ENCODE measurements at places on chromosomes 5 and 9.

DNA sequence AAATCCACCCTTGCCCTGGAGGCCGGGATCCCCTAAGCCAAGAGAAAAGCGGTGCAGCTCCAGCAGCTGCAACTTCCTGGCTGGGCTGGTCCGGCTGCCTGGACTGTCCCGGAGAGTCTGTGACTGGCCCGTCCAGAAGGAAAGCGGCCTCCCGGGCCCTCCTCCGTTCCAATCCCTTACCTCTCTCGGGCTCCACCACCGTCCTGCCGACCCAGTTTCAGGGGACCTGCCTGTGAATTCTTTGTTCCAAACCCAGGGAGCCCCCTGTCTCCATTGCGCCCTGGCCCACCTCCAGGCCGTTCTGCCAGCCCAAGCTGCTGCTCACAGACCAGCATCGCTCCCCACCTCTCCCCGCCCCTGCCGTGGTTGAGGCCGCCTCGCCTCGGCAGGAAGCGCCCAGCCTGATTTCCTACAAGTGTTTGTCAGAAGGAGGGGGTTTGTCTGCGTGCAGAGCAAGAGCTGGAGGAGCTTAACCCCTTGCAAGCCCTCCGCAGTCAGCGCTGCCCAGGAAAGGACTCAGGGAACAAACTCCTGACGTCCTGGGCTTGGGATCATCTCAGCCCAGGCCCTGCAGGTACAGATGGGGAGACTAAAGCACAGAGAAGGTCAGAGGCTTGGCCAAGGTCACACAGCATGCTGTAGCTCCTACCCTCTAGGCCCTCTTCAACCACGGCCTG is at the start of gene AKNA:
TSS of gene AKNA (minus strand) at position 303 of the 677 bp plus-strand sequence. CDS start 6,649 bp downstream, outside the sequence.
- DNase-seq: no peak

DNA sequence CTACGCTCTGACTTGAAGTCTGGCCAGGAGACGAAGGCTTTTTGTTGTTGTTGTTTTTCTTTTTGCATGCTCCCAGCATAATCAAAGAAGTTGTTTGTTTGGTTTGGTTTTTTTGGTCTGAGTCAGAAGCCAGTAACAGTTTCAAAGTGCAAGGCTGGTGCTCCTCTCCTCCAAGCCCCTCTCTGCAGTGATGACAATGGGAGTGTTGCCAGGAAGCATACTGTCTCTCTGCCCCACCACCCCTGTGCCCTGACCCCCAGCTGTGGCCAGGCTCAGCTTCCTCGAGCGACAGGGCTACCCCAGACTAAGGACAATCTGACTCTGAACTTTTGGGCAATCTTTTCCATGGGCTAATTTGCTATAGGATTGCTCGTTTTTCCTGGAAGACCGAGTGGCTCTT is 173.8 kb upstream of the PITX1 start:
- DNase-seq: no peak

DNA sequence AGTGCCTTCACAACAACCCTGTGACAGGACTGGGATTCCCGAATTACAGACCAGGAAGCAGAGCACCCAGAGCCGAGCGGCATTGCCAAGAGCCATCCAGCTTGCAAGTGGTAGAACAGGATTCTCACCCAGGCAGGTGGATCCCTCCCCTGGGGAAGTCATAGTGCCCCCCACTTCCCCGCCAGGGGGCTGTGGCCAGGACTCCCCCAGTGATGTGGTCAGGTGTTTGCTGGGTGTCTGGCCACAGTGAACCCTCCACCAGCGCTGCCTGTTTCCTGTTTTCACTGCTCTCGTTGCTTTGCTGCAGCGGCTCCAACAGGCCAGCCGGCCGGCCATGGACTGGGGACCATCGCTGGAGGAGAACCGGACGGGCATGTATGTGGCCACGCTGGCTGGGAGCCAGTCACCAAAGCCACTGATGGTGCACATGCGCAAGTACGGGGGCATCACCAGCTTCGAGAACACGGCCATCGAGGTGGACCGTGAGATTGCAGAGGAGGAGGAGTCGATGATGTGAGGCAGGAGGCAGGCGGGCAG is 19.3 kb downstream of the SLC6A7 start:
- no peak for DNase-seq

- no peak for DNase-seq
These were observed 121.4 kb downstream of the FER start for GRCh38 chr5:108869066-108869465.

DNA sequence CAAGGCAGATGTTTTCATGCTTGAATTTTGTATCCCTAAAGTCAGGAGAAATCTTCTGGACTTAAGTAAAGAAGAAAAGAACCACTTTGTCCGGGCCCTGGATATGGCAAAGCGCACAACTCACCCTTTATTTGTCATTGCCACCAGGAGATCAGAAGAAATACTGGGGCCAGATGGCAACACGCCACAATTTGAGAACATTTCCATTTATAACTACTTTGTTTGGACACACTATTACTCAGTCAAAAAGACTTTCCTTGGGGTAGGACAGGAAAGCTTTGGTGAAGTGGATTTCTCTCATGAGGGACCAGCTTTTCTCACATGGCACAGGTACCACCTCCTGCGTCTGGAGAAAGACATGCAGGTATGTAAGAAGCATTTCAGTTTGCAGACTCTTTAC is 2.3 kb downstream of the TYRP1 start:
- DNase-seq: no peak

DNA sequence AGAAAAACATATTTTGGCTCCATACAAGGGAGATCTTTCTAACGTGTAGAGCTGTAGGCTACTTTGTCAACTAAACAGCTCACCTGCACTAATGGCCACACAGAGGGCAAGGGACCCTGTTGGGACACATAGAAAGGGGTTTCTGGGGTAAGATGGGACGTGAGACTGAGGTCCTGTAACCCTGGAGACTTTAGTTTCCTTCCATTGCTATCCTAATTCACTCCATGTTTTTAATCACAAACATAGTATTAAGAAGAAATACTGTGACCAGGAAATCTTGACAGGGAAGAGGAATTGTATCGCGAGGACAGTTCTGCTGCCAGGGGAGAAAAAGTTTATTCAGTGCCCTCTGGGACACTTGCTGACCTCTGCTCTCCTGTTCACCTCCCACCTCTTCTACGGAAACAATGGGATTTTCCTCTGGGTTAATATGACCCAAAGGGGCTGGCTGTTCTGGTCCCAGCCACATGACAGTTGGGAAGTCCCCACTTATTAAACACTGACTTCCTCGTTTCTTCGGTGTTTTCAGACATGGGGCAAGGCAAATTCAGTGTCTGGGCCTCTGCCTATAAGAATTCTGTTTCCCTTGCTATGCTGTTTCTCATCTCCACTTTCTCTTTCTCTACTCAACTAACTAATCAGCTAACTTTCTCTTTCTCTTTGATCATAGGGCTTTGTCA is 106.9 kb upstream of the SEMA6A start:
- no peak for DNase-seq

DNA sequence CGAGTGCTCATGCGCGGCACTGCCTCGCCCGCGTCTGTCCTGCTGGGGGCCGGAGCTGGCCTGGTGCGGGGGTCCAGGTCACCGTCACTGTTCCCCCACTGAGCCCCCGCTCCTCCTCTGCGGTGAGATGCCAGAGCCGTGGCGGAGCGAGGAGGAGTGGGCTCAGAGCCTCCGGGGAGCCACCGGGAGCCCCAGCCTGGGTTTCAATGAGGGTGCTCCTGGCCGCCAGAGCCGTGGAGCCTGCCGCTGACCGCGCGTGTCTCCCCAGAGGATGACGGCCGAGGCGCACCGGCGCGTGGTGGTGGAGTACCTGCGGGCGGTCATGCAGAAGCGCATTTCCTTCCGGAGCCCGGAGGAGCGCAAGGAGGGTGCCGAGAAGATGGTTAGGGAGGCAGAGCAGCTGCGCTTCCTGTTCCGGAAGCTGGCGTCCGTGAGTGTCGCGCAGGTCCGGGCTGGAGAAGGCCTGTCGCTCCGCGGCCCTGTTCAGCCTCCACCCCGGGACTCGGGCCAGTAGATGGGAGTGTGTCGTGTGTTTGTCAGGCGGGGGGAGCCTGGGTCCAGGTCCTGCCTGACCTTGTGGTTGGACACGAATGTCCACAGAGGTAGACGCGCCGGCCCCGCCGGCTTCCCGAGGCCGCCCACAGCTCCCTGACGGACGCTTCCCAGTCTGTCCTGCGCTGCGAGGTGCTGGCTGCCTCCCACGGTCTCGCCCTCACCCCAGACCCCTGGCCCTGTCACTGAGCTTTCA is 22.0 kb downstream of the EXOC3 start:
- no peak for DNase-seq

GRCh38 chr5:131640043-131640856 is 5.2 kb upstream of the RAPGEF6 start:
- DNase-seq: no peak

DNA sequence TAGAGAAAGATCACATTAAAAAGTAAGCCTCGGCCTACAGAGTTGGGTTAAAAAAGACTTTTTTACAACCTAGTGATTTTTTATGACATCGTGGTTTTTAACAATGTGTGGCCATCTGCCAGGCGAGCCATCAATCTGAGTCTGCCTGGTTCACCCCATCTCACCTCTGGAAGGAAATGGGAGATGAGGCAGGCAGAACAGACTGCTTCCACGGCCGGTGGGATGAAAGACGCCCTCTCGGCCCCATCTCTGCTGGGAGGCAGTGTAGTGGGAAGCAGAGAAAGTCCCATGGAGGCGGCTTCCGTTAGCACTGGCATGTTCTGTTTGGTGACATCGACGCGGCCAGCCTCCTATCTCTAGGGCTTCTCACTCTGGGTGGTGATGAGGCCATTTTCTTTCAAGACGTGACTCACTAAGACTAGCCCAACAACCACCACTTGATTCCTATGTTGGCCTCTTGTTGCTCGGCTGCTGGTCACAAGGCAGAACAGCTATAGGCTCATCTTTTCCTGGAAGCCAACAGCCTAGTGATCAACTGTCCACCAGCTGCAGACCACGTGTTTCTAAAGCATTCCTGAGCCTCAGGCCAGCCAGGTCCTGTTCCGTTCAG is 132.4 kb upstream of the OTULINL start:
- DNase-seq: no peak

- DNase-seq: no peak
These were observed 273.3 kb downstream of the BNC2 start for GRCh38 chr9:16597136-16597535.

DNA sequence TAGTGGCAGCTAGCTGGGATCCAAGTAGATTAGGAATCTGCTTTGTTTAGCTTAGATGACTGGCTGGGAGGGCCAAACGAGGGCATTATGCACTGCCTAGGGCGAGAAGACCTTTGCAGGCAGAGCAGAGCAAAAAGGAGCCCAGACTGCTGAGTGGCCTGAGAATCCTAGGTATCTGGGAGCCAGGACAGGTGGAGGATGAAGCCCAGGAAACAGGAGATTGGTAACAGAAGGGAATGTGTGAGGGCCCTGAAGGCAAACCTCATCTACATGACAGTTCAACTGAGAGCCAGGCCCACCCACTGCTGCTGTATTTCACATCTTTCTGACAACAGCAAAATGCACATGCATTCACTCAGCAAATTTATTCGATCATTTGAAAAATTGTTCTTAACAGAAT is 192.3 kb downstream of the DTWD2 start:
- DNase-seq: no peak

DNA sequence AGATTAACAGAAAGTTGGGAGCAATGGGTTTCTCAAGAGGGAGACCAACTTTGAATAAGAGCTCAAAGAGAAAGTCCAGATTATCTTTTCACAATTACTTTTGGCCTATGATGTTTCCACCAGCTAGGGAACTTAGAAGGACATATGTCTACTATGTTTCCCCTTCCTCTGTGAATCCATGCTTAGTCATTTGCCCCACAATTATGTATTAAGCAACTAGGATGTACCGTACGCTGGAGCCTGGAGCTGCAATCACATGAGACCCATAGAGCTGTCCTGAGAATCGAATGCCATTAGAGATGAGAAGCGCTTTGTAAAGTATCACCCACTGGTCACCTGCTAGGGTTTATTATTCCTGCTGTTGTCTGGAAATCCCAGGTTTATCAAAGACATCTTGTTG is 78.8 kb downstream of the PDE6A start:
- DNase-seq: no peak

DNA sequence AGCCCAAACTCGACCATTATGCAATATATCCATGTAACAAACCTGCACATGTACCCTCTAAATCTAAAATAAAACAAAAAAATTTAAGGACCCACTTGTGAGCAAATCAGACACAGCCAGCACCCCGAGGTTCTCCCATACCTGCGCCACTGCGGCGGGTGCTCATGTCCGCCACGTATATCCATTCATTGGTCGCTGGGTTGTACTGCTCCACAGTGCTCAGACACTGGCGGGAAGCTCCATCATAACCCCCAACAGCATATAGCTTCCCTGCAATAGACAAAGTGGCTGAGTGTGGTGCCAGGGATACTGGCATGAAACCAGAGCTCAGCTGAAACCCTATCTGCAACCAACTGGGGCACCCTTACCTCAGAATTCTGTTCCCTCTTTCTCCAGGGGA is 102.0 kb downstream of the KLHL3 start:
- DNase-seq: no peak

Data from NCI-H2029 treated with DMSO at 0.1 percent for 48 hours (cell line).